ENCODE measurements at places on chromosomes 5 and 9. TPM values are rescaled to one million over a fixed set of nuclear protein-coding genes. Genes with fewer than 3 reads are reported as not detected.

CDH6 gene
- 7.5 TPM for total RNA-seq

GKAP1 gene
- total RNA-seq = 19.9 TPM

QRFP gene
- total RNA-seq = not detected

FRMD3 gene
- total RNA-seq = 81.0 TPM

RPP25L gene
- 31.8 TPM for total RNA-seq

FCN2 gene
- not detected for total RNA-seq

POU5F2 gene
- 0.46 TPM for total RNA-seq

LCN9 gene
- total RNA-seq = not detected

ZNF354C gene
- total RNA-seq = 4.1 TPM

MSX2 gene
- total RNA-seq = 1.6 TPM

TMC1 gene
- total RNA-seq = 0.42 TPM

GRXCR2 gene
- 0.64 TPM for total RNA-seq

CNTNAP3B gene
- total RNA-seq = 13.5 TPM

IRX1 gene
- 1.6 TPM for total RNA-seq

PCDHB11 gene
- total RNA-seq = 1.4 TPM

MCTP1 gene
- total RNA-seq = 9.3 TPM

RNF14 gene
- total RNA-seq = 114 TPM

SUSD3 gene
- 1.4 TPM for total RNA-seq

PCDHA9 gene
- 0.07 TPM for total RNA-seq

MAP1B gene
- total RNA-seq = 84.0 TPM
